CD4-positive, alpha-beta T cell (primary cell): ENCODE measurements at places on chromosomes 4 and X. TPM values are rescaled to one million over a fixed set of nuclear protein-coding genes. Genes with fewer than 3 reads are reported as not detected.

- H3K4me3 ChIP-seq: no peak overlapping the region
- no peak for DNase-seq
- H3K4me1 ChIP-seq: no peaks in the 10 kb centered on the region
- no peaks in the 10 kb centered on the region for H3K36me3 ChIP-seq
- H3K27ac ChIP-seq: no peak overlapping the region
- H3K27me3 ChIP-seq: no peaks in the 10 kb centered on the region
These were observed 19.4 kb downstream of the BEND4 start for GRCh38 chr4:42133006-42133405.

DNA sequence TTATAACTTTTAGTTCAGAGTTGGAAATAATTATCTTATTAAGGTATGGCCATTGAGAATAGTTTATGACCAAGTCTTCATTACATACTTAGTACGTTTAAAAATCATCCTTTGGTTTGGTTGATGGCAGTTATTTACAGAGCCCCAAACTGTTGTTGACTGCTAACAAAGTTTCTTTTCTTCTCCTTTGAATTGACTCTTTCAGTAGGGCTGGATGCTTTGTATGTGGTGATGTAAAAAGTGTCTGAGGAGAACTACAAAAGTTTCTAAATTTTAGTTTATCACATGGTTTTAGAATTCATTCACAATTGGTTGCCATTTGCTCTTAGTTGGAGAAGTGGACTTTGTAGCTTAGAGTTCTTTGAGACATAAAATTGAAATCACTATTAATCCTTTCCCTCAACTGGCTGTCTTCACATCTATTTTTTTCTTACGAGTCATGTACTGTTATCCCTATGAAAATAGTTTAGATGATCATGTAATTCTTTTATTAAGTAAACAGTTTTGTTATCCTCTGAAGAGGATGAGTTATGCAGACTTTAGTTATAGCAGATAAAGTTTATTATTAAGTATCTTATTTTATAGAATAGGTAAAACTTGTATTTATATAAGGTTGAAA is 14.8 kb downstream of the PTPN13 start:
- H3K36me3 ChIP-seq: no peaks in the 10 kb centered on the region
- no peaks in the 10 kb centered on the region for H3K27me3 ChIP-seq
- no peaks in the 10 kb centered on the region for H3K4me1 ChIP-seq
- H3K27ac ChIP-seq: no peak overlapping the region
- no peak overlapping the region for H3K4me3 ChIP-seq
- DNase-seq: no peak

ETDA gene
- not detected for total RNA-seq

- H3K27me3 ChIP-seq: no peaks in the 10 kb centered on the region
- H3K4me1 ChIP-seq: no peaks in the 10 kb centered on the region
- H3K4me3 ChIP-seq: no peak overlapping the region
- H3K27ac ChIP-seq: no peak overlapping the region
- DNase-seq: no peak
- H3K36me3 ChIP-seq: no peaks in the 10 kb centered on the region
These were observed 87.7 kb downstream of the DCK start for GRCh38 chr4:71081192-71081591.

ADGRG4 gene
- total RNA-seq: not detected

GRCh38 chrX:16185725-16186136 is 18.4 kb downstream of the MAGEB17 start:
- no peak for DNase-seq
- no peaks in the 10 kb centered on the region for H3K27me3 ChIP-seq
- no peak overlapping the region for H3K4me3 ChIP-seq

GRCh38 chrX:38561126-38561868 is at the start of gene TSPAN7:
TSPAN7 (plus strand) TSS chrX:38561542; CDS start chrX:38561547, 5 bp downstream.
- no peaks in the 10 kb centered on the region for H3K27me3 ChIP-seq
- peak within 1 kb of the TSS; percentile 62 for H3K4me3 ChIP-seq
- H3K27ac ChIP-seq: no peak within 1 kb of the TSS
- DNase-seq: peak; percentile 80

DNA sequence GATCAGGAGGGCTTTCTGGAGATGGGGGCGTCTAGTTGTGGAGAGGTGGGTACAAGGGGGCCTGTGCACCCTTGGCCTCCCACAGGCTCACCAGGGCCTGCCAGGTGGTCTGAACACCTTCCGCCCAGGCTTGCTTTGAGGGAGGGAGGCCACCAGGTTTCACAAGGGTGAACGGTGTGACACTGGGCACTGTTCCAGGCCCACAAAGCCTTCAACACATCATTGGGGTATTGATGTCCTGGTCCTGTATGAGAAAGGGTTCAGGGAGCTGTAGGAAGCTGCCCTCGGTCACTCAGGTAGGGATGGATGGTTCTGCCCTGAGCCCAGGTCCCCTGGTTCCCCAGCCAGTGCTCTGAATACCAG is 6.0 kb downstream of the HTRA3 start:
- H3K27ac ChIP-seq: no peak overlapping the region
- peaks cover 16% of the 10 kb centered on the region for H3K27me3 ChIP-seq
- no peaks in the 10 kb centered on the region for H3K4me1 ChIP-seq

DNA sequence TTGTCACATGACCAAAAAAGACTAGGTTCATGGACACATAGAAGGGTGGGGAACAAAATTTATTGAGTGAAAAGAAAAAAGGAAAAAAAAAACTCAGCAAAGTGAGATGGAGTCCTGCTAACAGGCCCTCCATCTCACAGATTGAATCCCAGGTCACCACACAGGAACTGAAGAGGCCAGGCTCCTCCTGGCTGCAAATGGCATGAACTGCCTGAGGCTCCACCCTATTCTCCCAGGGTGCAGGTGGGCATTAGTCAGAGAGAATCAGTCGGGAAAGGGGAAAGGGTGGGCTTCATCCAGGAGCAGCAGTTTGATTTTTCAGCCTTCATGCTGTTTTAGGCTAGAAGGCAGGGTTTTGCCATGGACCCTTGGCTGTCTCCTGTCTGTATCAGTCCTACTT is 128.5 kb upstream of the GRID2 start:
- no peaks in the 10 kb centered on the region for H3K36me3 ChIP-seq
- H3K27ac ChIP-seq: no peak overlapping the region
- no peak overlapping the region for H3K4me3 ChIP-seq
- H3K27me3 ChIP-seq: no peaks in the 10 kb centered on the region
- no peaks in the 10 kb centered on the region for H3K4me1 ChIP-seq

DNA sequence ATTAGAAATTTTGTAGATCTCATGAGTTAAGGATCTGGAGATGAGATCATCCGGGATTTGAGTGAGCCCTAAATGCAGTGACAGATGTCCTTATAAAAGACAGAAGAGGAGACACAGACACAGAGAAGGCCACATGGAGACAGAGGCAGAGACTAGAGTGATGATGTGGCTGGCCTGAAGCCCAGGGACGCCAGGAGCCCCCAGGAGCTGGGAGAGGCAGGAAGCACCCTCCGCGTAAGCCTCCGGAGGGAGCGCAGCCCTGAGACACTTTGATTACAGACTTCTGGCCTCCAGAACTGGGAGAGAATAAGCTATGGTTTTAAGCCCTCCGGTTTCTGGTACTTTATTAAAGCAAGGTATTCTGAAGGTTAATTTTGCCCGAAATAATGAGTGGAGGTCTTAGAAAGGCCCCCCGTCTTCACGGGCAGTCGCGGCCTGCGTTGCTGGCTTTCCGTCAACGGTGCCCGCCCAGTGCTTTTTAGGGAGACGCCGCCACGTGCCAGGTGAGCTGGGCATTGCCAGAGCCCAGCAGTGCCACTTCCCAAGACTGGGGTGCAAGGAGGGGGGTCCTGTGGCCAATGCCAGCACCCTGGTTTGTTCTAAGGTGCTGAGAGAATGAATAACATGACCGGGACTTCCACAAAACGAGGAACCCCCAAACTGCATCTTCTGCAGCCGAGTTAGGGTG is 8.1 kb downstream of the DHRSX start:
- no peak overlapping the region for H3K27ac ChIP-seq
- no peak for DNase-seq
- H3K36me3 ChIP-seq: peaks cover 32% of the 10 kb centered on the region
- H3K4me1 ChIP-seq: no peaks in the 10 kb centered on the region
- no peaks in the 10 kb centered on the region for H3K27me3 ChIP-seq

DNA sequence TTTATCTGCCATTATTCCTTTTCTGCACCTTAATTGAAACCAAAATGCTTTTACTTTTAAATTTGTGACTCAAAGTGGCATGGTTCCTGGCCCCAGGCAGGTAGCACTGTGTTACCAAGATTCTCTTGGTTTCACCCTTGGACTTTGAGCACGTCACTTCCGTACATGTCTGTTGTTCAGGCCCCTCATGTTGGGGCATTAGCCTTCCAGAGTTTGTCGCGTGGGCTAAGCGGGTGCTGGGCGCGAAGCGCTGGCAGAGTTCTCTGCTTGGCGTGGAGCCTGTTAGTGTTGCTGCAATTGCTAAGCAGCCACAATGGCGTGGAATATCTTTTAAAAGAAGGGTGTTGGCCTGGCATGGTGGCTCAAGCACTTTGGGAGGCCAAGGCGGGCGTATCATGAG is 14.0 kb upstream of the TADA2B start:
- H3K27me3 ChIP-seq: no peaks in the 10 kb centered on the region
- no peaks in the 10 kb centered on the region for H3K4me1 ChIP-seq
- H3K36me3 ChIP-seq: peaks cover 72% of the 10 kb centered on the region
- no peak overlapping the region for H3K27ac ChIP-seq

NR3C2 gene
- 31.6 TPM for total RNA-seq

GRCh38 chrX:101377547-101377946 is 8.4 kb downstream of the BTK start:
- H3K4me1 ChIP-seq: no peaks in the 10 kb centered on the region
- no peak overlapping the region for H3K4me3 ChIP-seq
- no peaks in the 10 kb centered on the region for H3K27me3 ChIP-seq
- no peak overlapping the region for H3K27ac ChIP-seq

DNA sequence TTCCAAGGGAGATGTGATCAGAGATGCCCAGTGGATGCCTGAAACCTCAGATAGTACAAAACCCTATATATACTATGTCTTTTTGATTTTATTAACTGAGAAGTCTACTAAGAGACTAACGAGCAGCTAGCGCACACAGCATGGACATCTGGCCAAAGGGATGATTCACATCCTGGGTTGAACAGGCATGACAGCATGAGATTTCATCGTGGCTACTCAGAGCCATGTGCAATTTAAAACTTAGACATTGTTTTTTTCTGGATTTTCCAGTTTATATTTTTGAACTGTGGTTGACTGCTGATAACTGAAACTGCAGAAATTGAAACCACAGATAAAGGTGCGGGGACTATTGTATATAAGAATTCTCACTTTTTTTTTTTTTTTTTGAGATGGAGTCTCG is 2252.9 kb upstream of the AGA start:
- no peaks in the 10 kb centered on the region for H3K27me3 ChIP-seq
- no peaks in the 10 kb centered on the region for H3K36me3 ChIP-seq
- H3K4me1 ChIP-seq: no peaks in the 10 kb centered on the region
- no peak for DNase-seq

POU3F4 gene
- total RNA-seq: not detected

DNA sequence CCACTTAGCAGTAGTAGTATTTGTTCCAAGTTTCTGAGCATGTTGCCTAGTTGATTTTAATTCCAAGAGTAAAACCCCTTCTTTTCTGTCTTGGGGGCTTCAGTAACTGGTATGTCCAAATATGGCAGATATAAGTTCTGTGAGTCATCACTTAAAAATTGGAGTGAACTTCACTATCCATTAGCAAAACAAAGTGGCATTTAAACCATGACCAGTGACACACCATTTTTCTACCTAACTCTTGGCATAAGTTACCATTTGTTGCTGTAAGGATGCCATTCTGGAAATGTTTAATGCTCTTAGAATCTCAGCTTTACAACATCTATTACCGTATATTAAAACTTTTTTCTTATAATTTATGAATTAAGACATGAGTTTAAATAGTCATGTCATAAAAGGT is 102.0 kb downstream of the CBR4 start:
- no peaks in the 10 kb centered on the region for H3K36me3 ChIP-seq
- H3K27me3 ChIP-seq: no peaks in the 10 kb centered on the region
- no peak for DNase-seq
- H3K4me3 ChIP-seq: no peak overlapping the region
- H3K27ac ChIP-seq: no peak overlapping the region

- H3K27me3 ChIP-seq: no peaks in the 10 kb centered on the region
- DNase-seq: peak; percentile 5
- H3K4me1 ChIP-seq: peaks cover 25% of the 10 kb centered on the region
- no peaks in the 10 kb centered on the region for H3K36me3 ChIP-seq
These were observed 18.6 kb downstream of the TRIM2 start for GRCh38 chr4:153222707-153223426.

GRCh38 chrX:91414713-91415112 is 19.9 kb upstream of the PABPC5 start:
- H3K36me3 ChIP-seq: no peaks in the 10 kb centered on the region
- no peaks in the 10 kb centered on the region for H3K27me3 ChIP-seq
- no peak overlapping the region for H3K27ac ChIP-seq
- H3K4me1 ChIP-seq: no peaks in the 10 kb centered on the region

ARR3 gene
- total RNA-seq: not detected

SSX3 gene
- total RNA-seq: not detected

DNA sequence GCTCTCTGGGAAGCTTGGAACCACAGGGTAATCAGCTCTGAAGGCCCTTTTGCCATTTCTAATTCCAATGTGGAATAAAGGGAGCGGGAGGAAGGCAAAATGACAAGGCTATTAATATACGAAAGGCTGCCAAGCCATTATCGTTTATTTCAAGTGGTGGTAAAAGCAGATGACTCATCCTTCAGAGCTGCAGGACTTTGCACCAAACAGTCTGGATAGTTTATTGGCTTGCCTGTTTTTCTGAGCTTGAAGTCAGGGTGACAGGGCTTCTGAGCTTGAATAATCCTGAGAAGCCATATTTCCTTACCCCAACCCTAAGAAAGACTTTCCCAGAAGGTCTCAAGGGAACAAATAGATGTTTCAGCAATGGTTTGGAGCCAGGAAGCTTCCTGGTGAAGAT is 7.7 kb upstream of the GABRE start:
- no peak overlapping the region for H3K4me3 ChIP-seq
- H3K36me3 ChIP-seq: no peaks in the 10 kb centered on the region
- no peaks in the 10 kb centered on the region for H3K27me3 ChIP-seq
- no peaks in the 10 kb centered on the region for H3K4me1 ChIP-seq

ANOS1 gene
- not detected for total RNA-seq
